IMR-90 (cell line): ENCODE measurements at places on chromosomes 16 and 17. TPM values are rescaled to one million over a fixed set of nuclear protein-coding genes. Genes with fewer than 3 reads are reported as not detected.

The WDR59 gene
- total RNA-seq: 23.9 and 29.4 TPM in 2 replicates

The RNF222 gene
- not detected in 2 replicates for total RNA-seq

The TNFRSF17 gene
- not detected in 2 replicates for total RNA-seq

The TBC1D3I gene
- total RNA-seq: not detected in 2 replicates

The TTYH2 gene
- 2.3 and 4.2 TPM in 2 replicates for total RNA-seq

The IGFALS gene
- not detected in 2 replicates for total RNA-seq

The CES1 gene
- not detected in 2 replicates for total RNA-seq

- DNase-seq: no peak
Observed at GRCh38 chr16:4272114-4272956, 488 bp downstream of the TFAP4 start.

GRCh38 chr17:67818110-67819002 lies 6.9 kb upstream of the BPTF start:
- DNase-seq: no peak

DNA sequence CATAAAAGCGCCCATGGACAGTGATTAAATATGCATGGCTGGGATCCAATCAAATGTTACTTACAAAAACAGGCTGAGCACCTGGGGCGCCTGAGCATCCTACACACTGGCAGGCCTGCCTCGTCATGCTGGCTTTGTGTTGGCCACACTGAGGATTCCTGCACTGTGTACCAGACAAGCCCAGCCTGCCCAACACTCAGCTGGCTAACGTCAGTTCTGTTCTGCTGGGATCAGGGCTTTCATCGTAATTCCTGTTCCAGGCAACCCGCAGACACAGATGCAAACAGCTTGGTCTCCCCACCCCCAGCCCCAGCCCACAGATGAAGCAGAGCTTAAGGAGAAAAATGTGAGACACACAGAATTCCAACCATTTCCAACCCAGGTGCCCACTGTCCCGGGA lies 30.7 kb downstream of the PIMREG start:
- no peak for DNase-seq

GRCh38 chr16:3789375-3790099 lies 72.2 kb upstream of the TRAP1 start:
- DNase-seq: no peak

- DNase-seq: no peak
Observed at GRCh38 chr17:66507982-66508760, 205.8 kb downstream of the PRKCA start.

DNA sequence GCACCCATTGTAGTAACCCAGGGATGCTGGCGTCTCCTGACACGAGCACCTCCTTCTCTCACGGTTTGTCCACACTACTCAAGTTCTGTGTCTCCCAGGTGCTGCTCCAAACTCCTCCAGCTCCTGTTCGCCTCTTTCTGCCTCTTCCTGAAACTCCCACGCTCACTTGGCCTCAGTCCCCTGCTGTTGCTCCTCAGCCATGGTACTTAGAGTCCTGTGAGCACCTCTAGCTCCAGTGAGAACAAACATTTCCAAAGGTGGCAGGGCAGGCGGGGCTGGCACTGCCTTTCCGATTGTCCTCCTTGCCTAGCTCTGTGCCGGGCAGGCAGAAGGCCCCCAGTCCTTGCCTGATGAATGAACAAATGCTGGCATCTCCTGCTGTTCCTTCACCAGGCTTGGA lies 146.1 kb downstream of the SDK2 start:
- no peak for DNase-seq

DNA sequence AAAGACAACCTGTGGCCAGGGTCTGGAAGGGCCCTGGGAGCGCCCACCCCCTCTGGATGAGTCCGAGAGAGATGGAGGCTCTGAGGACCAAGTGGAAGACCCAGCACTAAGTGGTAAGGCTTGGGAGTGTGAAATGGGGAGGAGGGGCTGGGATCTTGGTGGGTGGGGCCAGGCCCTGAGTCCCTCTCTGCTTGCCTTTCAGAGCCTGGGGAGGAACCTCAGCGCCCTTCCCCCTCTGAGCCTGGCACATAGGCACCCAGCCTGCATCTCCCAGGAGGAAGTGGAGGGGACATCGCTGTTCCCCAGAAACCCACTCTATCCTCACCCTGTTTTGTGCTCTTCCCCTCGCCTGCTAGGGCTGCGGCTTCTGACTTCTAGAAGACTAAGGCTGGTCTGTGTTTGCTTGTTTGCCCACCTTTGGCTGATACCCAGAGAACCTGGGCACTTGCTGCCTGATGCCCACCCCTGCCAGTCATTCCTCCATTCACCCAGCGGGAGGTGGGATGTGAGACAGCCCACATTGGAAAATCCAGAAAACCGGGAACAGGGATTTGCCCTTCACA lies 1.2 kb upstream of the STARD3 start:
- DNase-seq: no peak

- DNase-seq: no peak
Observed at GRCh38 chr17:21532763-21533385, 156.7 kb downstream of the KCNJ12 start.

GRCh38 chr17:6749519-6749918 lies 6.3 kb upstream of the XAF1 start:
- no peak for DNase-seq

DNA sequence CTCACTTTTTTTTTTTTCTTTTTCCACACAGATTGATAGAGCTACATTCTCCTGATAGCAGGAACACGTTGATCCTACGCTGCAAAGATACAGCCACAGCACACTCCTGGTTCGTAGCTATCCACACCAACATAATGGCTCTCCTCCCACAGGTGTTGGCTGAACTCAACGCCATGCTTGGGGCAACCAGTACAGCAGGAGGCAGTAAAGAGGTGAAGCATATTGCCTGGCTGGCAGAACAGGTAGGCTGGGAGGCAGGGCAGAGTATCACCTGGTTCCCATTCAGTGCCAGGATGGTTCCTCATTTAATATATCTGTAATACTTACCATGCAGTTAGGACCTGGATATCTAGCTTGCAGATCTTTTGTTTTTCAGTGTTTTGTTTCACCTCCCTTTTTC lies 51.1 kb upstream of the VPS4A start:
- DNase-seq: no peak

- no peak for DNase-seq
Observed at GRCh38 chr16:21033704-21034103, 116.9 kb downstream of the DNAH3 start.

GRCh38 chr16:4879049-4879448 lies 31.8 kb downstream of the UBN1 start:
- DNase-seq: no peak

GRCh38 chr16:2874912-2875362 lies 8.1 kb upstream of the FLYWCH2 start:
- peak; percentile 61 for DNase-seq

DNA sequence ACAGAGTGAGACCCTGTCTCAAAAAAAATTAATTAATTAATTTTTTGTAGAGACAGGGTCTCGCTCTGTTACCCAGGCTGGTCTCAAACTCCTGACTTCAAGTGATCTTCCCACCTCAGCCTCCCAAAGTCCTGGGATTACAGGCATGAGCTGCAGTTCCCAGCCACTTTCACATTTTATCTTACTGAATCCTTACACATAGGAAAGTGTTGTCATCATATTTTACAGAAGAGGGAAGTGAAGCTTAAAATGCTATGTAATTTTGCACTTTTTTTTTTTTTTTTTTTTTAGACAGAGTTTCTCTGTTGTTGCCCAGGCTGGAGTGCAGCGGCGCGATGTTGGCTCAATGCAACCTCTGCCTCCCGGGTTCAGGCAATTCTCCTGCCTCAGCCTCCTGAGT lies 21.1 kb upstream of the ZNF629 start:
- DNase-seq: no peak

DNA sequence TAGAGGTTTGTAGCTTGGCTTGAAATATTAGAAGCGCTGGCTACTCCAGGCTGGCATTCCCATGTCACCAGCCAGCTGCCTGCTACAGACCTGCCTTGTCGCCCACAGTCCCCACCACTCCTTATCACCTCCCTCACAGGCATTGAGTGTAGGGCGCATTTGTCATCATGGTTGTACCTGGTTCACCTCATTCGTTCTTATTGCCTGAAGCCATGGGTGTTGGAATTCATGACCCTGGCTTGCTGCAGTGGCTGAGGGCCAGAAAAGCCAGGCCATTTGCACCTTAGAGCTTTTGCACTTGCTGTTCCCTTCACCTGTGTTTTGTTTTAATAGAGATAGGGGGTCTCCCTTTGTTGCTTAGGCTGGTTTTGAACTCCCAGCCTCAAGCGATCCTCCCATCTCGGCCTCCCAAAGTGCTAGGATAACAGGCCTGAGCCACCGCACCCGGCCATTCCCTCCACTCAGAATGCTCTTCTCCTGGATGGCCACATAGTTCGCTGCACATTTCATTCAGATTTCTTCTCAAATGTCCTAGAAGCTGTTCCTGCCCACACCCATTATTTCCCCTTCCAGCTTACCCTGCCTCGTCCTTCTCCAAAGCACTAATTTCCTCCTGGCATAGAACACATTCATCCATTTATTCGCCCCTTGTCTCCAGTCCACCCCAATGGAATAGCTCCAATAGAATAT lies 97.6 kb downstream of the C16orf78 start:
- DNase-seq: no peak

- DNase-seq: no peak
Observed at GRCh38 chr16:89733322-89733721, 12.0 kb downstream of the ZNF276 start.

- no peak for DNase-seq
Observed at GRCh38 chr16:74909665-74910064, 75.3 kb downstream of the WDR59 start.
